CD4-positive, alpha-beta T cell treated with Interleukin-17A for 4 hours (primary cell): ENCODE measurements at places on chromosomes 2 and 18.

DNA sequence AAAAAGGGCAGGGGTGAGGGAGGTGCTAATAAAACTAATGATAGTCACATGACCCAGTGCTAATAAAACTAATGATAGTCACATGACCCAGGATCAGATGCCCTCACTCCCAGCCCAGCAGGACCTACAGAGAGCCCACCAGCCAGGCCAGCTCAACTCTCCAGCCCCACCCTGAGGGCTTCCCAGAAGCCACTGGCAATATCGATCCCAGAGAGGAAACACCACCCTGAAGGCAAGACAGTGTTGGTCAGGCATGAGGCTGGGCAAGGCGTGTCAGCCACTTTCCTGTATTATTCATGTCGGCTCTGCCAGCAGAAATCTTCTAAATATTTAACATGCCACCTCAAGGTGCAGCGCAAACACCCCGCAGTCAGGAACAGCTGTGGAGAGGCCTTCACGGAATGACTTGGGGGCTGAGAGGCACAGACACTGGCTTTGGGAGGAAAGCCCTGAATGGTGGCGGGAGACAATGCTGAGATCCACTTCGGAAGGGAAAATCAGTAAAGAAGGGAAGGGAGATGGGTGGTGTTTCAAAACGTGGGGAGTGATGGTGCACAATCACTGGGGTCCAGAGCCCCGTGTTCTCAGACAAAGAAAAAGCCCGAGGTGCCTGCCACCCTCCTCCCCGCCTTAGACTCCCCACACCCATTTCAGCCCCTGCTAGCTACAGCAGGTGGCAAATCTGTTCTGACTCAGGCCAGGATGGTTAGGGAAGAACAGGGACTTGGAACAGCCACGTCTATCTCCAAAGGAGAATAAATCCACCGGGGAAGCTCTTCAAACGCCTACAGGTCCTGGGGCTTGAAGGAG, 1.4 kb downstream of the REEP1 start:
- no peak for DNase-seq

DNA sequence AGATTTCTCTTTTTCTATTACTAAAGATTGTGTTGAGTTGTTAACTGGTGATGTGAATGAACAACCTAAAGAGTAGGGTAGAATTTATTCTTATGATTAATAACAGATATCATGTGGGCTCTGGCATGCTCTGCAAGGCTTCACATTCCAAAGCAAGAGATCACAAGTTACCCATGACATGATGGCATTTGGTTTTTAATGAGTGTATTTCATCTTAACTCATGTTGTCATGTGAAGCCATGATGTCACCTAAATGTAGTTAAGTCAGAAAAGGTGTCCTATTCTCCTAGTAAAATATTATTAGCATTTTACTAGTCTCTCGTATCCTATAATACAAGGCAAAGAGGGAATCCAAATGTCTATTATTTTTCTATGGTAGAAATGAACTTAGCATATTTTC, 678.0 kb downstream of the ARHGAP15 start:
- no peak for DNase-seq

- DNase-seq = no peak
These were observed 510.9 kb upstream of the NRP2 start for GRCh38 chr2:205171261-205171940.

- DNase-seq = no peak
These were observed 47.2 kb downstream of the VAPA start for GRCh38 chr18:9961041-9961440.
